Fibroblast of upper back skin (primary cell): ENCODE measurements at places on chromosomes 5 and 9.

GRCh38 chr5:123916345-123917121 lies 404.6 kb downstream of the CSNK1G3 start:
- DNase-seq = peak; percentile 94

DNA sequence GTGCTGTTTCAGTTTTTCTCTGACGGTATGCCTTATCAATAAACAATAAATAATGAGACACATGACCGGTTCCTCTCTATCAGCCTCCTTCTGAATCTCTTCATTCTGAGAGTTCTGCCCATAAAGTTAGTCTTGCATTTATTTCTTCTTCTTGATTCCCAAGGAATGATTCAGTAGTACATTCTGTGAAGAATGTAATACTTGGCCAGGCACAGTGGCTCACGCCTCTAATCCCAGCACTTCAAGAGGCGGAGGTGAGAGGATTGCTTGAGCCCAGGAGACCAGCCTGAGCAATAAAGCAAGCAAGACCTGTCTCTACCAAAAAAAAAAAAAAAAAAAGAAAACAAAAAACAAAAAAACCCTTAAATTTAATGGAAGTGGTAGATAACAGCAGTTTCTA lies 53.9 kb downstream of the PAM start:
- peak; percentile 16 for DNase-seq

DNA sequence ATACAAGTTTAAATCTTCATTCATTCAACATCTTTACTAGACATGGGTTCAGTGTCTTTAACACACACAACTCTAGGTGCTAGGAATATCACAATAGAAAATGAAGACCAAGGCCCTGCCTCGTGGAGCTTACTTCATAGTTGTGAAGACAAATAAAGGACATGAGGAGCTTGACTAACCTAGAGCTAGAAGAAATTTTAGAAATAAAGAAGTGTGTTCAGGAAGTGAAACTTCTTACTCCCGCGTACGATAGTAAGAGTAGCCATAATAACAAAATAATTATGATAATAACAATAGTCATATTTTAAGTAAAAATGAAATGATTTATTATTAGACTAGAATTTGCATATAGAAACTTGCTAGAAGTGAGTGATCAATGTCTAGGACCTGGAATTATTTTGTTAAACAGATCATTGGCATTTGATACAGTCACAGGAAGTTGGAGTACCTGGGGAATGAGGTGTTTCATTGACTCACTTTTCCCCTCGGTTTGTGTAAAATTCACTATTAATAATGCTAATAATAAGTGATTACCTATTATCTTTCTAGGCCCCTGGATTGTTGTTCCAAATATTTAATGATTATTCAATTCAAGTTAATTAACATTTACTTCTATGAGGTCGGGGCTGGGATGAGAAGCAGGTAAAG lies 331.3 kb downstream of the NSG2 start:
- DNase-seq = no peak

DNA sequence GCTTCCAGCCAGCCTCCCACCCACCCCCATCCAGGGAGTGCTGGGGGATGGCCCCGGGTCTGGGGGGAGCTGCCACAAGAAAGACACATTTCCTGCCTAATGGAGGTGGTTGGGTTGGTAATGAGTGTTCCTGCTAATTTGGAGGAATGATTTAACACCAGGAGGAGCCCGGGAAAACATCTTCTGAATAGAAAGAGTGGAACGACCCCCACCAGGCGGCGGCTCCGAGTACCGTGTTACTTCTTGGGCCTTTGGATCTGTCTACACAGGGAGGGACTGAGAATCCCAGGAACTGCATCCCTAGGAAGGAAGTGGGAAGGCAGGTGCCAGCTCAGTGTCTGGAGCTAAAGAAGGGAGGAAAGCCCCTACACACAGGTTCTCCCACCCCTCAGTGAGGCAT lies 64.6 kb downstream of the TSPAN17 start:
- DNase-seq = no peak

DNA sequence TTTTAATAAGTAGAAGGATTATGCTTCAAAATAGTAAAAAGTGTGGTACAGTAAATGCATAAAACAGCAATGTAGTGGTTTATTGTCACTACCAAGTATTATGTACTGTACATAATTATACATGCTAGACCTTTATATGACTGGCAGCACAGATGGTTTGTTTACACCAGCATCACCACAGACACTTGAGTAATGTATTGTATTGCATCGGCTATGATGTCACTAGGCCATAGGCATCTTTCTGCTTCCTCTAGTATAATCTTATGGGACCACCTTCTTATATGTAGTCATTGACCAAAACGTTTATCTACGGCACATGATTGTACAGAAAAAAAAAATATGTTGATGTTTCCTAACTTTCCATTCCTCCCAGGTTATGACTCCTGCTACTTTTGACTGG lies 31.9 kb upstream of the SSBP2 start:
- peak; percentile 46 for DNase-seq

- DNase-seq = no peak
Measured at GRCh38 chr5:124240732-124241131, 505.7 kb downstream of the ZNF608 start.

DNA sequence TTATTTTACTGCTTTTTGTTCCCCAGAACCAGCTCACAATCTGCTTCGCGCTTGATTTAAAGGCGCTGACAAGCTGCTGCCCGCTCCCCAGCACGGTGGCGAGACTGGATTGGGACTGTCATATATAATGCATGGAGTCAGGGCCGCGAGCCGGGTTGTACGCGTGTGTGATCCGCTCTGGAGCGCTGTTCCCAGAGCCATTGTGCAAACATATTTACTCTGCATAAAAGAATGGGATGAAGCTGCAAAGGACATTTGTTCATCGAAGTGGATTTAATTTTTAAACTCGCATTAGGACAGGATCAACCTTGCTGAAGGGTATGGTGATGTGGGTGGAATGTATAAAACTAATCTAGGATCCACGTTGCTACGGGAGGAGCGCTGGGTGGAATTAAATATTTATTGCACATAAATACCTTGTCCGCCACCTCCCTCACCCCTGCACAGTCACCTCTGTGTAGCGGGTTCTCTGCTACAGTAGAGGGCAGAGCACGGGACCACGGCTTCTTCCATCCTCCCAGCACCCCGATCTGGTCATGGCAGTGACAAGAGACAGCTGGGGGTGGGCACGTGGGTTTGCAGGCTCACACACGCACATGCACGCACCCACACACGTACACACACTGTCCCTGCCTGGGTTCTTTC lies 18.1 kb upstream of the FCN1 start:
- no peak for DNase-seq

DNA sequence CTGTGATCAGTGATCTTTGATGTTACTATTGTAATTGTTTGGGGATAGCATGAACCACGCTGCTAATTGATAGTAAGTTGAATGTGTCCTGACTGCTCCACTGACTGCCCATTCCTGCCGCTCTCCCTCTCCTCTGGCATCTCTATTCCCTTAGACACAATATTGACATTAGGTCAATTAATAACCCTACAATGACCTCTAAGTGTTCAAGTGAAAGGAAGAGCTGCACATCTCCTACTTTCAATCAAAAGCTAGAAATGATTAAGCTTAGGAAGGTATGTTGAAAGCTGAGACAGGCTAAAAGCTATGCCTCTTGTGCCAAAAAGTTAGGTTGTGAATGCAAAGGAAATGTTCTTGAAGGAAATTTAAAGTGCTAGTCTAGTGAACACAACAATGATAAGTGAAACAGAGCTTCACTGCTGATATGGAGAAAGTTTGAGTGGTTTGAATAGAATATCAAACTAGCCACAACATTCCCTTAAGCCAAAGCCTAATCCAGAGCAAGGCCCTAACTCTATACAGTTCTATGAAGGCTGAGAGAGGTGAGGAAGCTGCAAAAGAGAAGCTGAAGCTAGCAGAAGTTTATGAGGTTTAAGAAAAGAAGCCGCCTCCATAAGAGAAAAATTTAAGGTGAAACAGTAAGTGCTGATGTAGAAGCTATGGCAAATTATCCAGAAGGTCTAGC lies 12.9 kb downstream of the CLINT1 start:
- DNase-seq = no peak

DNA sequence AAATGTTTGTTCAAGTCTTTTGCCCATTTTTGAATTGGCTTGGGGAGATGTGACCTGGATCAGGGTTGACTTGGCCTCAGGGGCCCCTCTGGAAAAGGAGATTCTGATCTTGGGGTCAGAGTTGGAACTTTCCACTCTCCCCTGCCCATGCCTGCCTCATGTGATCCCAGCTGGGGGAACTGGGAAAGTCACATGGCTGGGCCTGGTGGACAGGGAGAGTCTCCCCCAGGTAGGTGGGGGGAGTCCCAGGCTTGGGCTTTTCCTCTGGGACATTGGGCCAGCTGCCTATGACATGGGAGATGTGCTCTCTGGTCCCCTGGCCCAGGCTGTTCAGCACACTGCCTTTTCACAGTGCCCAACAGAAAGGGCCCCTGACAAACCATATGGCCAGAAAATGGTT lies 60.7 kb downstream of the NDST1 start:
- DNase-seq = no peak

DNA sequence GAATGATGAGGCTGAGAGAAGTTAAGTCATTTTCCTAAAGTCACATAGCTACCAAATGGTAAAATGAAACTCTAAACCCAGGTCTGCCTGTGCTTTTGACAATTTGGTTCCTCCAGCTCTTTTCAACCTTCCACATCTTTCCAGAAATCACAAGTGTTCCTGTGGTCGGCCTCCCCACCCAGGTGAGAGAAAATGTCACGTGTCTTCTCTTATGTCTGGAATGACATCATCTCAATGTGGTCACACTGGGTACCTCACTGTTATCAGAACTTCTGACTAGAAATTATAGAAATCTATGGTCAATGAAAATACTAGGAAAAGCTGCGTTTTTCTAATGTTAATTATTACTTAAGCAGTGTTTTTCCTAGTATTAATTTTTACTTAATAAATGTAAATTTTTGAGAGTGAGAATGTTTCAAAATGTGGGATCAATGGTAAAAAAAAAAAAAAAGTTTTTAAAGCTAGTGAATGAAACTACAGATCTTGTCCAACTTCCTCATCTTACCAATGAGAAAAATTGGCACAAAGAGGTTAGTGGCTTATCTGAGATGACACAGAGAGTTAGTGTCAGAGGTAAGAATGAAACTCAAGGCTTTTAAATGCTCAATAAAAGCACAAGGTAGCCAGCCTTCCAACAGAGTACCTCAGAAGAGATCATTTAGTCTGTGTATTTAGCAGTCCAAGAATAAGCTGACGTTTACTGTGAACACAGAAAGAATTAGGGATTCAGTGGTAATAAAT lies 228.7 kb upstream of the NR4A3 start:
- no peak for DNase-seq
